ENCODE measurements at places on chromosomes 12 and 14.

DNA sequence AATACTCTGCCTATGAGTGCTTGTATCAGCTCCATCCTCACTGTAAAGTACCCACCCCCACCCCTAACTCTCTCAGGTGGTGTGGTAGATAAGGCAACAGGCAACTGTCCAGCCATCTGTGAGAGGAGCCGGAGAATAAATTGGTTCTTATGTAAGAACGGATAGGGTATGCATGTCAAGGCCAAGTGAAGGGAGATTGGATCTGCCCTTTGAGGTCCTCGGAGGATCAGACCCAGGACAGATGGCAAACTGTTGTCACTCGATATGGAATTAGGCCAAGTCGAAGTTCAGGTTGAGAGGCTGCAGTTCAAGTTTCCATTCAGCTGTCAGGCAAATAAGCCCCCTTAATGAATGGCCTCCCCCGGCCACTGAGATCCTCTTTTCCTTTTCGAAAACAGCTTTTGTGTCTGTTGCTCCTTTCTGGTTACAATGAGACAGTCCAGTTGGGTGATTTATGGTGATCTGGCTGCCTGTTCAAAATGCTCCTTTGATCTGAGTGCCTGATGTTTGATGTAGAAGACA is 120.3 kb downstream of the VRK1 start:
- DNase-seq: no peak

DNA sequence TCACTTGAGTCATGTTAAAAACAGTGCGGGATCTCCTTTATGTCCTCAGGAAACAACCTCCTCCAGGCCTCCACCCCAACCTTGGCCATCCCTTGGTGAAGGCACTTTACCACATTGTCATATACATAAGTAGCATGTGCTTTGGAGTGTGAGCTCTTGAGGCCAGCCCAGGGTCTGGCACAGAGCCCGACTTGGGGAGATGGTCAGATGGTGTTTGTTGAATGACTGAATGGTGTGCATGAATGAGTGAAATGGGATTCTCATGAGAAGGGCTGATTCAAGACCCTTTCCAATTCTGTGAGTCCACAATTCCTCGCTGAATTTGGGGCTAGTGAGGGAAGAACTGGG is 52.9 kb upstream of the DLK1 start:
- no peak for DNase-seq

- no peak for DNase-seq
Observed at GRCh38 chr12:402029-402389, 565 bp downstream of the CCDC77 start.

DNA sequence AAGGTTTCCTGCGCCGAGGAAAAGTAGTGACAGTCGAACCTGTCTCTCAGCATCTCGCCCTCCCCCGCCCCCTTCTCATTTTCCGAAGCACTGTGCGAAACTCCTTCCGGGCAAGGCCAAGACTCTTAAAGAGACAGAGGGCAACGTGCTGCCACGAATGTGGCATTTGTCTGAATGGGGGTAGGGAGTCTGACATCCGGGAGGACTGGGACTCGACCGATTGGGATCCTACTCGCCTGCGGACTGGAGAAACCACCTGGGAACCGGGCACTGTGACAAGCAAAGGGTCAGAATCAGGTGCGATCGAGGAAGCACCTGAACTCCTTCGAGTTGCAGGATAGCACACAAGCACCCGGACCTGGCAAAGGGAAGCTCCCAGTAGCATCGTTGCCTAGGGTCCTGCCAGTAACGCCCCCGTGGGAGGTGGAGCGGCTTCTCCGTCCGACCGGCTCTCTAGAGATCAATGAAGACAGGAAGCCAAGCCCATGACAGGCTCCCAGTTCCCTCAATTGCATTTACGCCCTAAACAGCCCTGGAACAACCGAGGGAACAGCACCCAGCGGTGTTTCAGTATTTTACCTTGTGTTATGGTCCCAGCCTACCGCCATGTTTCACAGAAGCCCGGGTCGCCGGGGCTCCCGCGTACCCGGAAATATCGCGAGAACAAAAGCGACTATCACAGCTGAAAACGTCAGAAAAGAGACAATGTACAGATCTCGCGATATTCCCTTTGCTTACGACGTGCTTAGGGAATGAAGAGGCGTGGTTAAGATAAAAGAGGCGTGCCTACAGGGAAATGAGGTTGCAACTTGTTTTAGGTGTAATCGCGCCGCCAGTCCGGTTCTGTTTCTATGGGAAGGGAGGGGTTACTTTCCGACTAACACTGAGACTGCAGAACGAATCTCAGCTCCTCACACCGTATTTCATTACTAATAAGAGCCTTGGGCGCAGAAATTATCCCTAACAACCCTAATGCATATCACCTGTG is at the start of gene ERGIC2:
Gene ERGIC2, minus strand, starts transcription at position 637 of the 988 bp plus-strand sequence. CDS start 9,539 bp downstream, outside the sequence.
- peak; percentile 96 for DNase-seq
